ENCODE measurements at places on chromosomes 3 and 15. TPM values are rescaled to one million over a fixed set of nuclear protein-coding genes. Genes with fewer than 3 reads are reported as not detected.

GRCh38 chr3:150931745-150932144, 26.5 kb upstream of the MINDY4B start:
- no peak overlapping the region for H3K4me3 ChIP-seq
- H3K27ac ChIP-seq: no peak overlapping the region
- no peaks in the 10 kb centered on the region for H3K36me3 ChIP-seq
- H3K27me3 ChIP-seq: no peaks in the 10 kb centered on the region
- DNase-seq: no peak
- no peaks in the 10 kb centered on the region for H3K4me1 ChIP-seq

DNA sequence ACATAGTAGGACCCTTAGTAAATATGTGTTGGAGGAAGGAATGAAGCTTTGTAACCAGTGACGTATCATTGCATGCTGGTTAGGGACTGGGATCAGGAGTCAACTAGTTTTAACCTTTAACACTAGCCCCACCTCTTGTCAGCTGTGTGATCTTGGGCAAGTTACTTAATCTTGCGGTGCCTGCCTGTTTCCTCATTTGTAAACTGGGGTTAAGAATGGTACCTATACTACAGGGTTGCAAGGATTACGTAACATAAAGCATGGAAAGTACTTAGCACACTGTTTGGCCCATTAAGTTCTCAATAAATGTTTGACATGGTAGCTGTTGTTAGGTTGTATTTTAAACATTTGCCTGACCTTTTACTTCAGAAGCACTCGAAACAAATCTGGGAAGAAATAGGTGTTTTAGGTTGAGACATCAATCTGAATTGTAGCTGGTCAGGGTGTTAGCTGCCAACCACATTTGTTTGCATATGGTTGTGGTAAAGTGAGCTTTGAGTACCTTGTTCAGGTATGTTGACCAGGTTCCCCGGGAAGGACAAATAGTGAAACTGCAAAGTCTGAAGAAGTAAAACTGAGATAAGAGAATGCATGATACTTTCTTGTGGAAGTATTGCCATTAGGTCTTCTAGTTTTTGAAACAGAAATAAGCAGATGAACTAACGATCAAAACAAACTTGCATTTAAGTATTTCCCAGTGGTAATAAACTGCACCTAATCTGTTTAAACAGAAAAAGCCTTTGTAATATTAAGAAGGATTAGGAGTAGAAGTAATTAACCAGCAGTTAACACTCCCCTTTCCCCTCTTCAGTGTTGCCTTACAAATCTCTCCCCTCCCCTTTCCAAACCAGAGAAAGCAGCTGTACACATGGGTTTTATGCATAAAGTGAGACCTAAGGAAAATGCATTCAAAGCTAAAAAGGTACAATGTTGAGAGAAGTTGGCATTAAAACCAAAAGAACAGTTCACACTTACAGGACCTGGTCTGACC, 25.8 kb upstream of the SCAANT1 start:
- no peaks in the 10 kb centered on the region for H3K27me3 ChIP-seq
- peak overlapping the region; percentile 20 for H3K4me3 ChIP-seq
- H3K4me1 ChIP-seq: peaks cover 14% of the 10 kb centered on the region
- peaks cover 25% of the 10 kb centered on the region for H3K36me3 ChIP-seq
- no peak overlapping the region for H3K27ac ChIP-seq
- DNase-seq: no peak

- H3K27me3 ChIP-seq: no peaks in the 10 kb centered on the region
- DNase-seq: no peak
- no peaks in the 10 kb centered on the region for H3K4me1 ChIP-seq
- peaks cover 90% of the 10 kb centered on the region for H3K36me3 ChIP-seq
These were observed 17.2 kb downstream of the THUMPD3 start for GRCh38 chr3:9380014-9380413.

DNA sequence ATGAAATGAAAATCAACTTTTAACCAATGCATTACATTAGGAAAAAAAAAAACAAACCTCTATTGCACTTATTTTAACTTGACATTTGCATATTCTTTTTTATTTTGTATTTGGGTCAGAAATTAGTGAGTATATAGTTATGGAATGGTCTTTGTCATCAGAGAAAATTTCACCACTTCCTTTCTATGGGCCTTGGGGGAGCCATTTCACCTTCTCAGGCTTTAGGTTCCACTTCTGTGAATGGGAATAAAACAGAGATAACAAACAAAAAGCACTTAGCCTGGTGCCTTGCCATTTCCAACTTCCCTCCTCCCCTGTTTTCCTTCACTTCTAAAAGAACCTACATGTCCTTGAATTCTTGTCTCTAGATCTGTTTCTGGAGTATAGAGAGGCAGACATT, 168.0 kb upstream of the STT3B start:
- no peak for DNase-seq
- H3K4me1 ChIP-seq: peaks cover 6% of the 10 kb centered on the region
- no peaks in the 10 kb centered on the region for H3K27me3 ChIP-seq
- H3K36me3 ChIP-seq: no peaks in the 10 kb centered on the region
- no peak overlapping the region for H3K27ac ChIP-seq

DNA sequence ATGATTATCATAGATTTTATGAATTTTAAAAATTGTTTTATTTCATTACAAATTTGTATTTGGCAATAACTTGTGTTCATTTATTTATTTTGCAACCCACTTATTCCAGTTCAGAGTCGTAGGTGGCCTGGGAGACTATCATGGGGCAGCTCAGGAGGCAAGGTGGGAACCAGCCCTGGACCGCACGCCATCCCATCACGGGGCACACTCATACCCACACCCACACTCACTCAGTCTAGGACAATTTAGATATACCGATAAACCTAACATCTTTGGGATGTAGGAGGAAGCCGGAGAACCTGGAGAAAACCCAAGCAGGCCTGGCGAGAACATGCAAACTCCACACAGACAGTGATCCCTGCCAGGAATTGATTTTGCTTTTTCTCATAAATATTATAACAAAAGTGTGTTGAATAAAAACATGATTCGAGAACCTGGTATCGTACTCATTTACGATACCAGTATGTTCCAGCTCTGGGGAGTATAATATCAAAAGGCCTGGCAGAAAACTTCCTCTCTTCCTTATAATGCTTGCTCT, 205.3 kb downstream of the NFKBIZ start:
- no peak overlapping the region for H3K4me3 ChIP-seq
- no peaks in the 10 kb centered on the region for H3K27me3 ChIP-seq
- H3K4me1 ChIP-seq: no peaks in the 10 kb centered on the region
- no peaks in the 10 kb centered on the region for H3K36me3 ChIP-seq
- no peak for DNase-seq

DNA sequence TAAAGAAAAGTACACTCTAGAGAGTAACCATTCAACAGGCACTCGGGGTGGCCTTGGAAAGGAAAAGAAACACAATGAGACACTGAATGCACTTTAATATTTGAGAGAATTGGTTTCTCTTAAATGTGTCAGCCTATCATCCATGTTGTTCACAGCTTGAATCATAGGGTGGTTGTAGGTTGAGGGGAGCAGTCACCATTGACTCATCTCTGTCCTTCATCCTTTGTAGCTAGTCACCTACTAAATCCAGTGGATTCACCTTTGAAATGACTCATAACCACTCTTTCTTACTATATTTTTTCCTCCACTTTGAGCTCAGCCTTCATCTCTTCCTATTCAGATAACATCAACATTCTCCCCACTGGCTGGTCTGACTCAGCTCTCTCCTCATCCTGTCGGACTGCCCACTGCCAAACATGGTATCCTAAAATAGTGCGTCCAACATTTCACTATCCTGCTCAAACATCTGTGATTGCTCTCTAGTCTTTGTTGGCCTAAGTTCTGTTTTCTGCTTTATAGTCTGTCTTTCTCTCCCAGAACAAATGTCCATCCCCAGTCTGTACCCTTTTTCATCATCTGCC, 182.7 kb upstream of the GADL1 start:
- no peak overlapping the region for H3K4me3 ChIP-seq
- H3K27me3 ChIP-seq: no peaks in the 10 kb centered on the region
- no peak overlapping the region for H3K27ac ChIP-seq
- peaks cover 5% of the 10 kb centered on the region for H3K4me1 ChIP-seq

GRCh38 chr3:129061023-129061887, 676 bp downstream of the GP9 start:
- no peak overlapping the region for H3K4me3 ChIP-seq
- no peak overlapping the region for H3K27ac ChIP-seq
- H3K36me3 ChIP-seq: no peaks in the 10 kb centered on the region
- peaks cover 3% of the 10 kb centered on the region for H3K4me1 ChIP-seq
- no peaks in the 10 kb centered on the region for H3K27me3 ChIP-seq
- peak; percentile 45 for DNase-seq

- no peaks in the 10 kb centered on the region for H3K27me3 ChIP-seq
- H3K36me3 ChIP-seq: no peaks in the 10 kb centered on the region
These were observed 534.1 kb upstream of the KCNMB2 start for GRCh38 chr3:178002113-178002512.

DNA sequence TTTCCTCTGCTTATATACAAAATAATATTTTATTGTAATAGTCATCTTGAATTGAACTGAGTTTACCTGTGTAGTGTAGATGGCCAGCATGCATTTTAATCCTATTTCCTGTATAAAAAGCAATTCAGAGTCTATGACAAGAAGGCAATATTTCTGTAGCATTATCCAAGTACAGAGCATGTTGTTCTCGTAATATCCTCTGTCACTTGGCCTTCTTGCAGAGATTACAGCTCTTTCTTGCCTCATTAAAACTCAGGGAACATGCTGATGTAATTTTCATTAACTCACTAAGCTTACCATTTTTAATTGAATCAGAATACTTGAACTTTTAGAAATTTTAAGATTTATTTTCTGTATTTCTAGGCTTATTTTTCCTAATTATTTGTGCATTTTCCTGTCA, 203.3 kb upstream of the AGTR1 start:
- no peak overlapping the region for H3K27ac ChIP-seq
- no peak for DNase-seq
- no peak overlapping the region for H3K4me3 ChIP-seq
- peaks cover 2% of the 10 kb centered on the region for H3K4me1 ChIP-seq

- no peaks in the 10 kb centered on the region for H3K4me1 ChIP-seq
- H3K4me3 ChIP-seq: no peak overlapping the region
- DNase-seq: no peak
- H3K27ac ChIP-seq: no peak overlapping the region
These were observed 84.2 kb upstream of the SLC4A7 start for GRCh38 chr3:27568393-27568792.

- H3K4me3 ChIP-seq: no peak overlapping the region
- H3K27me3 ChIP-seq: no peaks in the 10 kb centered on the region
- H3K27ac ChIP-seq: no peak overlapping the region
- DNase-seq: no peak
- H3K4me1 ChIP-seq: peaks cover under 1% of the 10 kb centered on the region
- peaks cover 7% of the 10 kb centered on the region for H3K36me3 ChIP-seq
These were observed 14.1 kb downstream of the ANAPC13 start for GRCh38 chr3:134471521-134472193.

DNA sequence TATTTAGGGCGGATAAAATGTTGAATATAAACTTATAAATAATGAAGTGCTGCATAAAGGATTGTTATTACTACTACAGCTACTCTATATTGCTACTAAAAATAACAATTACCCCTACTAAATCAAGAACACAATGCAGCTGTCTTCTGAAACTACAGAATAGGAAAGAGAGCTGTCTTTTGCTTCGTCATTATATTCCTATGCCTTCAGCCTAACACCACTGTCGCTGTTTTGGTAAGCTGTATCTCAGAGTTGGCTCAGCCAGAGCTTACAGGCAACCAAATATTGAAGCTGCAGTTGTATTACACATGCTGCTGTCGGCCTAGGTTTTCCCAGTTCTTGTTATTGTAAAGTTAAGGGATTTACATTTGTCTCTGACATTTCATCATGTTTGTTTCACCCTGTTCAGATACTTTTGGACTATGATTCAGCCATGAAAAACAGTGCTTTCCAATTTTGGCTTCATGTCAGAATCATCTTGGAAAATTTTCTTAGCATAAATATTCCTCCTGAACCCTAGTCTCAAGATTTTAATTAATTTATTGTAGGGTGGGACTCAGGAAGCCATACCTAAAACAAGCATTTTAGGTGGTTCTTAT, 31.3 kb upstream of the LPP start:
- H3K36me3 ChIP-seq: no peaks in the 10 kb centered on the region
- no peaks in the 10 kb centered on the region for H3K27me3 ChIP-seq
- H3K27ac ChIP-seq: no peak overlapping the region
- no peak for DNase-seq

DNA sequence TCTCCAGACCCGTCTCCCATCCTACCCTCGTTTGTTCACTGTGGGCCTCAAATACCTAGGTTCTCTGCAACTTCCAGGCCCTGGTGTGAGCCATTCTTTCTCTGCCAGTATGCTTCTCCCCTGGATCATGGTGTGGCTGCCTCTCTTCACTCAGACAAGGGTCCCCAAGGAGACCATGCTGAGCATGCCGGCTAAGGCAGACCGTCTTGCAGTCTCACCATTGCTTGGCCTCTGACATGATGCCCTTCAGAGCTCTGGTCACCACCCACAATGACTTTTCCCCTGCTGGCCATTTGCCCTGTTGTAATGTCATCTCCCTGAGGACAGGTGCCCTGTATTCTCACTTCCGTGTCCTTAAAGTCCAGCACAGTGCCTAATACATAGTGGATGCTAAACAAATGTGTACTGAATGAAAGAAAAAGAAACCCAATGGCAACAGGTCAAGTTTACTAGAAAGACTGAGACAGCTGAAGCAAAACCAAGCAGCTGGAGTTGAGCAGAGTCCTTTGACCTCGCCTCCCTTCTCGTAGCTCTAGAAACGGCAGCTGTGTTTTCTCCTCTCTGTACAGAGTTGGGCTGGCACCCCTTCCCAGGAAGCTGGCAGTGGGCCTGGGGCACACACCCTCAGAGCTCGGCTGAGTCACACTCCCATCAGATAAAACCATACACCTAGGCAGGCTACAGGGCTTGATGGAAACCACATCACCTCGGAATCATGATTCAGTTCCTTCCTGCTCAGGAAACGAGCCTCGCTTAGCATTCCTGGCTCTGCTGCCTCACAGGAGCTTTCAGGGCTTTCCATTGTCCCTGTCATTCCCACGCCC, 8.6 kb downstream of the TLR9 start:
- peaks cover 34% of the 10 kb centered on the region for H3K36me3 ChIP-seq
- no peak overlapping the region for H3K4me3 ChIP-seq
- no peak for DNase-seq
- no peak overlapping the region for H3K27ac ChIP-seq
- H3K4me1 ChIP-seq: peaks cover 8% of the 10 kb centered on the region

GRCh38 chr3:38454178-38454883, 641 bp downstream of the ACVR2B start:
- DNase-seq: peak; percentile 73
- H3K36me3 ChIP-seq: no peaks in the 10 kb centered on the region
- peak overlapping the region; percentile 98 for H3K27ac ChIP-seq

- no peak overlapping the region for H3K4me3 ChIP-seq
- DNase-seq: no peak
- H3K36me3 ChIP-seq: no peaks in the 10 kb centered on the region
- H3K27ac ChIP-seq: no peak overlapping the region
- no peaks in the 10 kb centered on the region for H3K27me3 ChIP-seq
- H3K4me1 ChIP-seq: peaks cover 17% of the 10 kb centered on the region
These were observed 30.2 kb upstream of the LCTL start for GRCh38 chr15:66595931-66596545.

GRCh38 chr3:114155370-114155821, 23.5 kb downstream of the DRD3 start:
- no peak overlapping the region for H3K4me3 ChIP-seq
- no peaks in the 10 kb centered on the region for H3K36me3 ChIP-seq
- peaks cover 16% of the 10 kb centered on the region for H3K27me3 ChIP-seq
- no peaks in the 10 kb centered on the region for H3K4me1 ChIP-seq
- peak; percentile 82 for DNase-seq
- no peak overlapping the region for H3K27ac ChIP-seq

Gene PEX5L
- 0.86 TPM for total RNA-seq

Gene PRICKLE2
- 10.4 TPM for total RNA-seq

Gene STRIT1
- total RNA-seq: not detected

Gene KBTBD8
- 4.7 TPM for total RNA-seq

Data from endodermal cell (in vitro differentiated cells).